Non-pigmented ciliary epithelial cell (primary cell): ENCODE measurements at places on chromosomes 2 and 18.

GRCh38 chr2:95013726-95014125 lies 11.8 kb upstream of the MAL start:
- DNase-seq, result no peak

- no peak for DNase-seq
Observed at GRCh38 chr2:21231985-21232384, 108.2 kb downstream of the TDRD15 start.

DNA sequence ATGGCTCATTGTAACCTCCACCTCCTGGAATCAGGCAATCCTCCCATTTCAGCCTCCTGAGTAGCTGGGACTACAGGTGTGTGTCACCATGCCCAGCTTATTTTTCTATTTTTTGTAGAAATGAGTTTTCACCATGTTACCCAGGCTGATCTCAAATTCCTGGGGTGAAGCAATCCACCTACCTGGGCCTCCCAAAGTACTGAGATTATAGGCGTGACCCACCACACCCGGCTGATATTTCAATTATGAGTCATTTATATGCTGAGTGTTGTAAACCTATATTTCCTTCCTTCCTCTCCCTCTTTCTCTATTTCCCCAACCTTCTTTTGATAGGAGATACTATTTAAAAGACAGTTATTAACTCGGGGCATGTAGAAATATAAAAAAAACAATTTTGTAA lies 469.6 kb upstream of the ID2 start:
- no peak for DNase-seq

DNA sequence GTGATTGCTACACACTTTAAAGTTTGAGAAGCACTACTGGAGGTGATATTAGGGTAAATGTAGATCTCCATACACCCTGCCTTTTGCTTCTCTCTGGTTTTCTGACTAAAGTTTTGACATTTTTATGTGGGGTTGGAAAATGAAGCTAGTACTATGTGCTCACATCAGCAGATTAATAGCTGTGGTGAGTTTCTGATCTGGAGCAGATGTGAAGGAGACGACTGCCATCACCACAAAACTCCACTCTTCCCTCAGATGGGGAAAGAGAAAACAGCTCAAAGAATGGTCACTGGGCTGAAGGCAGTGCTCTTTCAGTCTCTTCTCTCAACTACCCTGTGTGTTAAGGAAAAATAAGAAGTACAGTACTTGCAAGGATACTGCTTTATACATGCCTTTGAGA lies 37.2 kb downstream of the PLEKHA3 start:
- no peak for DNase-seq

DNA sequence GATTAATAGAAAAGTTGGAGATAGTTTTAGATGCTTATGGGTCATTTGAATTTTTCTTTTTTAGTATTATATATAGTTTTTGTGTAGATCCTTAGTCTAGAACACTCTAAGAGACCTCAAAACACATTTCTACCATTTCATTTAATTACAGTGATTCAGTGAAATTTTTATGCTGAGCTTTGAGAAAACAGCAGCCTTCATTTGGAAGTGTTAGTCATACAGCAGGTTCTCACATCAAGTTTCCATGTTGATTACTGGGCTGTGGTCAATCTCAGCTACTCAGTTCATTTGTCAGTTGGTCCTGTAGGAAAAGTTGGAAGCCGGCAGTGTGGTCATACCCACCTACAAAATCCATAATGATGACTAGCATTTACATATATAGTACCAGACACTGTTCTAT lies 37.9 kb downstream of the MAP3K19 start:
- no peak for DNase-seq

GRCh38 chr2:33015421-33016142 lies 68.8 kb downstream of the LTBP1 start:
- DNase-seq, result no peak
